Activated T-cell treated with anti-CD3 and anti-CD28 coated beads, Interleukin-2, amount 50 U/mL, for 72 hours (primary cell): ENCODE measurements at places on chromosomes 12 and 14. TPM values are rescaled to one million over a fixed set of nuclear protein-coding genes. Genes with fewer than 3 reads are reported as not detected.

Gene BMAL2
- 16.1 TPM for total RNA-seq

- DNase-seq, result no peak
These were observed 175.0 kb upstream of the TMEM132C start for GRCh38 chr12:128091951-128092382.

Gene TMEM253
- total RNA-seq, result 0.35 TPM

DNA sequence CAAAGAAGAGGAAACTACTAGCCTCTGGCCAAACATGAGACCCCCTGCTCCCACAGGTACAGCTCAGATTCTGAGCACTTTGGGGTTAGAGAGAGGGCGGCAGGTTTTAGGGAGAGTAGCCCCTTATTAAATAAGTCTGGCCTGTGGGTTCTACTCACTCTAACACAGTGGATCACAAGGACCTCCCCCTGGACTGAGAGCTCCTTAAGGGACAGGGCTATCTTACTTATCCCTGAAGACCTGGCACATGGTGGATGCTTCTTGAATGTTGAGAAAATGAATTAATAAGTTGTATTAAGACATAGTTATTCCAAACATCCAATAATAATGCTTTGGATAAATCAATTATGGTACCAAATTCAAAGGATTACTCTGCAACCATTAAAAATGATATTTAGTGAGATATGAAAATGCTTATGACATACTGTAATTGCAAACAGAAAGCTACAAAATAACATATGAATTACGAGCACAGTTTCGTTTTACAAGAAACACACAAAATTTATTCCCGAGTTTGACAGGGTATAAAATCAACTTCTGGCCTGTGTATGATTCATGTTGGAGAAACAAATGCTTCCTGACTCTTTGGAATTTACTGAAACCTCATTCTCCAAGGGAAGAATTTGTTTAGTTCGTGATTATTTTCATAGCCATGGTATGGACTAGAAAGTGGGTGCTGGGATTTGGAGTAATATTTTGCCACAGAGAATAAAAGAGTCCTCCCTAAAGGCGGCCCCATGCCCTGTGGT, 59.3 kb upstream of the BDKRB2 start:
- DNase-seq, result no peak

Gene LIN7A
- total RNA-seq, result not detected

GRCh38 chr14:53461858-53462257, 308.7 kb upstream of the DDHD1 start:
- DNase-seq, result no peak
